ENCODE measurements at places on chromosomes 13 and 19.

GRCh38 chr19:36528921-36529518, 949 bp upstream of the ZNF260 start:
- DNase-seq: no peak

DNA sequence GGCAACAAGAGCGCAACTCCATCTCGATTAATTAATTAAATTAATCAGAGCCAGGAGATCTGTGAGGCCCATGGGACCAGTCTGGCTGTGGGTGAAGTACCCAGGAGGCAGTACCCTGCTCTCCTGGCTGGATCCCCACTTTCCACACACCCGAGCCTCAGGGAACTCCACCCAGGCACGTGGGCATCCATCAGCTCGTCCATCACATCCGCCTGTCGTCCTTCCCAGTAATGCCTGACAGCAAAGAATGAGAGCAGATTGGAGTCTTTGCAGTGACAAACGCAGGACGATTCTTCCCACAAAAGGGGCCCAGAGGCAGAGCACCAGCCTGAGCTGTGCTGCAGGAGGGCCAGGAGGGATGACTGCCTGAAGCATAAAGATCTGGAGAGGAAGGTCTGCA, 35.8 kb downstream of the VSTM2B start:
- no peak for DNase-seq

- DNase-seq: no peak
These were observed 29.1 kb downstream of the PAK4 start for GRCh38 chr19:39154629-39155100.

DNA sequence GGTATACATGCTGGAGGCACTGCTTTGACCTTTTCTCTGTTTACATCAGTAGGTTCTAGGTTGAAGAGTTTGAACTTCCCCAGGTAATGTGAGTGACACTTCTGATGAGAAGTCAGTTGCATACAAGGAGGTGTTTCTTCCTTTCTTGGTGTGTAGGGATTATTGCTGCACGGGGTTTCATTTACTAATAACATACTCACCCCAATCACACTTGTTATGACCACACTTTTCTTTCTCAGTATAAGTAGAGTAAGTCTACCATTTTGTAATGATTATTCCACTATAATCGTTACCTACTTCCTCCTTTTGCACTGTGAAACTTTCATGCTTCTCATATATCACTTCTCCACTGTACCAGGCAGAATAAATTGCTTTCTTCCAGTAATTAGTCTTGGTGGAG, 138.0 kb downstream of the TNFSF13B start:
- no peak for DNase-seq

- peak; percentile 45 for DNase-seq
These were observed 22.2 kb downstream of the SPATA13 start for GRCh38 chr13:24182703-24183081.

DNA sequence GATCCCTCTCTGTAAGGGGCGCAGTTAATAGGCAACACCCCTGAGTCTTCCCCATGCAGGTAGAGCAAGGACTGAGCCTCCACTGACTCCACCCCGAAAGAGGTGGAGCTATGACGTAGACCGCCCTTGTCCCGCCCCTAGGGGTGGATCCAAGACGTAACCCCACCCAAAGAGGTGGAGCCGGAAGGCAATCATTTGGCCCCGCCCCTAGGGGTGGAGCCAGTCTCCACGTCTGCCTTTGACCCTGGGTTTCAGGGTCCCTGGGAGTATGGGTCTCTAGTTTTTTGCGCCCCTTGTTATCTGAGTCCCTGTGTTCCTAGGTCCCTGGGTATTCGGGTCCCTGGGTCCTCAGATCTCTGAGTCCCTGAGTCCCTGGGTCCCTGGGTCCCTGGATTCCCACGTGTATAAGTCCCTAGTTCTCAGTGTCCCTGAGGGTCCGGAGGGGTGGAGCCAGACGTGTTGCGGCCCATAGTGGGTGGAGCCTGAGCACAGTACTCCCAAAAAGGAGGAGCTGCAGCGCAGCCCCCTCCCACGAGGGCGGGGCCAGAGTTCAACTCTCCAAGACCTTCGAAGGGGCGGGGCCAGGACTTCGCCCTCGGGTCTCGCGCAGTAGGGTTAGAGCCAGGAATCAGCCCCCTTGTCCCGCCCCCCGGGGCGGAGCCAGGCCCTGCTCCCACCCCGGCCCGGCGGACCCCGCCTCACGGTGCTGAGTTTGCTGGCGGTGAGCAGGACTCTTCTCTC, 5.3 kb downstream of the DENND1C start:
- no peak for DNase-seq

DNA sequence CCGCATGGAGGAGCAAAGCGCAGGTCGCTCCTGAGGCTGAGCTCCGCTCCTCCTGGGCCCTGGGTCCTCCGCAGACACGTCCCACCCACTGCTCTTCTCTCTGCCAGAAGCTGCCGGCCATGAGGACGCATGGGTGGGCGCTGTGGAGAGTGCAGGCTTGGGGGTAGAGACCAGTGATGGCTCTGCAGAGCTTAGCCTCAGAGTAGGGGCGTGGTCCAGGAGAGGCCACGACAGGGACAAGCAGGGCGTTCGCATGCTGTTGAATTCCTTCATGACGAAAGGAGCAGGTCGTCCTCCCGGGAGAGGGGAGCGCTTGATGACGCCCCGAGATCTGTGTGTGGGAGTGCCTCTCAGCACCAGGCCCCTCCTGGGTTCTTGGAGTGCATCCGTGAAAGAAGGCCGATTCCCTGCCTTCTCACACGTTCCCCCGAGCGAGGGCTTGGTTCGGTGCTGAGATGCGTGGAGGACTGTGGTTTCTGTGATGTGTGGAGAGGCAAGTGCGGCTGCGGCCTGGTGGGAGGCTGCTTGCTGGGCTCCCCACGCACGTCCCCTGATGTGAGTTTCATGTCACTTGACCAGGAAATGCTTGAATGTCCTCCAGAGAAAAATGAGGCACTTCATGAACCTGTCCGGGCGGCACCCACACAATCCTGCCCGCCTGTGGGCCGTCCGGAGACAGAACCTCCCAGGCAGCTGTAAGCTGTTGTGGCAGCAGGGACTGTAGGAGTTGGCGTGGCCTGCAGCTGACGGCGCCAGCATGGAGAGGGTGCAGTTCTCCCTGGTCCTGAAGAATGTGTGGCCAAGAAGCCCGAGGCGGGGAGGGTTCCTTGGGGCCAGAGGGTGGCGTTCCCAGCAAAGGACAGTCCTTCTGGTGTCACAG, 4.5 kb downstream of the SF3A2 start:
- no peak for DNase-seq

DNA sequence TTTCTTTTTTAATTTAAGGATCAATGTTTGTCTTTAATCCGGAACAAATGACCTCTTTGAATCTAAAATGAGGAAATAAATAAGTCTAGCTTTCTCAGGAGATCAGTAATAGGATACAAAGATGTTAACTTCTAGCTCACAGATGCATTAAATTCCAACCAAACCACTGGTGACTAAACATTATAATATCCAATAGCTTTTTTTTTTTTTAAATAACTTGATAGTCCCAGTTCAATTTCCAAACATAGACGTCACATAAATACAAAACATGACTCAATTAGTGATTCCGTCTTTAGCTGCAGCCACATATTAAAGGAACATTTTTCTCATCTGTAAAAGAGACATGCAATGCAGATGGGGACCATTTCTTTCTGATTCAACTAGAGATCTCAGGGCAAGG, 390.5 kb upstream of the PCDH9 start:
- DNase-seq: no peak

DNA sequence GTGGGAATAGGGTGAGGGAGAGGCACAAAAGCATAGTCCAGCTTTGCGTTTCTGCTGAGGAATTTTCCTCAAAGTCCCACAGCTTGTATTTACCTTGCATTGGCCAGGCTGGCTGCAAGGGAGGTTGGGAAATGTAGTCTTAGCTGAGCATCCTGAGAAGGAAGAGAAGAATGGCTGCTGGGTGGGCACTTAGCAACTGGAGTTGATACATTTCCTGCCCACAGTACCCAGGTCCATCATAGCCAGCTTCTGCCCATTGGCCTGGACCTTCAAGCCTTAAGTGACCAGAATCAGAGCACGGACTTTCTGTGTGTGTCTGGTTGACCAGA, 112.4 kb downstream of the SIPA1L3 start:
- no peak for DNase-seq

DNA sequence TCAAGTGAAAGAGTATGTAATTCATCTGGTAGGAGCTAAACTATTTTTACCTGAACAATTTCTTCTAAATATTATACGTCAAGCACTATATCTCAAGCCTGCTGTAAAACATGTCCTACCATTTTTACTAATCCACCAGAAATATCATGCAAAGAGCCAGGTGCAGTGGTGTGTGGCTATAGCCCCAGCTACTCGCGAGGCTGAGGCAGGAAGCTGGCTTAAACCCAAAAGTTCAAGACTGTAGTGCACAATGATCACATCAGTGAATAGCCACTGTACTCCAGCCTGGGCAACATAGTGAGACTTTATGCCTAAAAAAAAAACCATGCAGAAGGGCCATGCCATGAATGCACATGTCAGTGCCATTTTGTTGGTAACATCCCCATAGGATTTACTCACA, 20.7 kb upstream of the CLN5 start:
- DNase-seq: no peak

- DNase-seq: no peak
These were observed 53.0 kb upstream of the GPC6 start for GRCh38 chr13:93173654-93174053.

GRCh38 chr13:45337395-45337794, 3.6 kb downstream of the TPT1 start:
- no peak for DNase-seq

- no peak for DNase-seq
These were observed 14.2 kb upstream of the PNMA8C start for GRCh38 chr19:46442808-46443450.

- DNase-seq: no peak
These were observed 92.6 kb upstream of the PEG3 start for GRCh38 chr19:56933014-56933705.

GRCh38 chr19:56840451-56841192, at the start of the genes PEG3 and ZIM2:
TSS of gene PEG3 (minus strand) at chr19:56840726. CDS start at chr19:56824655, 16,071 bp downstream.
TSS of gene ZIM2 (minus strand) at chr19:56840726. CDS start at chr19:56824277, 16,449 bp downstream.
- no peak for DNase-seq

DNA sequence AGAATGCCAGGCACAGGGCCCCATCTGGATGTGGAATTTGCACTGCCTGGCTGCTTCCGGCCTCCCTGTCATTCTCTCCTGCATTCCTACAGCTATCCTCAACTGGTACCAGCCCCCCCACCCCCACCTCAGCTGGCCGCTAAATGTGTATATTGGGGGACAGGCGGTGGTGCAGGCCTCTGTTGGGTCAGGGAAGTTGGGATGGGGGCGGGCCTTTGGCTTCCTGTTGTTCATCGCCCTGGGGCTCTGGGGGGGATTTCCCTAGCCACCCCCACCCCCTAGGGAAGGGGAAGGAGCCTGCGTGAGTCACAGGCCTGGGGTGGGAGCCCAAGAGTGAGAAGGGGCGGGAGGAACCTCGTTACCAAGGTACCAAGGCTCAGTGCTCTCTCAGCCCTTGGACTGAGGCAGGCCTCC, 10.6 kb downstream of the POU2F2 start:
- DNase-seq: no peak

GRCh38 chr19:30214651-30215051, 157.5 kb upstream of the ZNF536 start:
- no peak for DNase-seq

- no peak for DNase-seq
These were observed 14.0 kb downstream of the GRAMD1A start for GRCh38 chr19:35013820-35014754.

GRCh38 chr13:79482281-79482970, 1.5 kb downstream of the NDFIP2 start:
- no peak for DNase-seq

GRCh38 chr19:48967346-48968178, 2.5 kb downstream of the FTL start:
- no peak for DNase-seq

DNA sequence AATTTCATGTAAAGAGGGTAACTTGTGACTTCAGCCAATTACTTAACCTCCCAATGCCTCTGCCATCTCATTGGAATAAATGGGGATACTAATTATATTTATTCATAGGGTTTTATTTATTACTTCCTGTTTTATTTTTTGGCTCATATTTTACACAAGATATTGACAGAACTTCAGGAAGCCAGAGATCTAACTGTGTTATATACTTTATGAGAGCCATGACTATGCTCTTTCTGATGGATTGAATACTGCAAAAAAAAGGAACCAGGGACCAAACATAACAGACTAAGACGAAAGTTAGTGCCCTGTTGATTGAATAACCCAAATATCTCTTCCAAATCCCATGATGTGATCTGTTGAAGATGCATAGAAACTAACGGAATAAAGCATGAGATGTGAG, 243.3 kb upstream of the STARD13 start:
- DNase-seq: no peak

DNA sequence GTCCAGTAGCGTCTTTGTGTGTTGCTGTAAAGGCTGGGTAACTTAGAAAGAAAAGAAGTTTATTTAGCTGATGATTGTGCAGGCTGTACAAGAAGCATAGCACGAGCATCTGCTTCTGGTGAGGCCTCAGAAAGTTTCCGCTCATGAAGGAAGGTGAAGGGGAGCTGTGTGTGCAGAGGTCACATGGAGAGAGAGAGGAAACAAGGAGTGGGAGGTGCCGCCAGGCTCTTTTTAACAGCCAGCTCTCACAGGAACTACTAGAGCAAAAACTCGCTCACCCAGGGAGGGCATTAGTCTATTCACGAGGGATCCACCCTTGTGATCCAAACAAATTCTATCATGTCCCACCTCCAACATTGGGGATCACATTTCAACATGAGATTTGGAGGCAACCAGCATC, 99.8 kb downstream of the GPR12 start:
- DNase-seq: no peak

- peak; percentile 92 for DNase-seq
These were observed 2.6 kb upstream of the SPACA6 start for GRCh38 chr19:51690454-51691073.

DNA sequence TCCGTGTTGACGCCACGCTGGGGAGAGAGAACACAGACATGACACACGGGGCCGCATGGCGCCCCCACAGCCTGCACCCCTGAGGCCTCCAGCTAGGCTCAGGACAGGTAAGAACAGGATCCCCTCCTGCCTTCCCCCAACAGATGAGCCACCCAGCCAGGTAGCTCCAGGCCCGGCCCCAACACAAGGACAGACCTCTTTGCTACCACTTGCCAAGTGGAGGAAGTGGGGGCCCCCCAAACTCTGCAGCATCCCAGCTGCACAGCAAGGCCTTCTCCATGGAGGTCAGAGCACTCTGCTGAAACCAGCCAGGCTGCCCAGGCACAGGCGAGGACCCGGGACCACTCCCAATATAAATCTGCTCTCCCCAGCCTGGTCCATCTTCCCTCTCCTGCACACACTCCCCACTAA, 31.5 kb downstream of the PEPD start:
- DNase-seq: no peak

GRCh38 chr13:38669234-38669964, 17.5 kb upstream of the FREM2 start:
- DNase-seq: no peak

- no peak for DNase-seq
These were observed 104.4 kb downstream of the KDM4B start for GRCh38 chr19:5073153-5073844.

DNA sequence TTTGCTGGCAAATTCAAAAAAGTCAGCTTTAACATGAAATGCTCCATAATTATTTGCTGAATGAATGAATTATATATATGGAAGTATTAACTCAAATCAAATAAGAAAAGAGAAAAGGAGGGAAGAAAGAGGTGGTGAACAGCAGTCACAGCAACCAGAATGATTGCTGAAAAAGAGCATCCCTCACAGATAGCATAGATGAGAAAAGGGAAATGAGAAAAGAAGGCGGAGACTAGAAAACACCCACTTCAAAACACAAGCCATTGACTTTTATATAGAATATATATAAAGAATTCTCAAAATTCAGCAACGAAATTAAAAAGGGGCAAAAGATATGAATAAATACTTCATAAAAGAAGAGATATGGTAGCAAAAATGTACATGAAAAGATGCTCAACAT, 75.2 kb downstream of the CAB39L start:
- no peak for DNase-seq

GRCh38 chr13:43686557-43686956, 100.2 kb downstream of the ENOX1 start:
- DNase-seq: no peak

- no peak for DNase-seq
These were observed 136.1 kb downstream of the KCTD12 start for GRCh38 chr13:76750126-76750525.

All from esophagus muscularis mucosa (tissue), 4 donors.